Stimulated activated CD4-positive, alpha-beta T cell treated with anti-CD3 and anti-CD28 coated beads, TNF-alpha, amount 100 ng/mL, for 24 hours (primary cell): ENCODE measurements at places on chromosomes 12 and 14.

DNA sequence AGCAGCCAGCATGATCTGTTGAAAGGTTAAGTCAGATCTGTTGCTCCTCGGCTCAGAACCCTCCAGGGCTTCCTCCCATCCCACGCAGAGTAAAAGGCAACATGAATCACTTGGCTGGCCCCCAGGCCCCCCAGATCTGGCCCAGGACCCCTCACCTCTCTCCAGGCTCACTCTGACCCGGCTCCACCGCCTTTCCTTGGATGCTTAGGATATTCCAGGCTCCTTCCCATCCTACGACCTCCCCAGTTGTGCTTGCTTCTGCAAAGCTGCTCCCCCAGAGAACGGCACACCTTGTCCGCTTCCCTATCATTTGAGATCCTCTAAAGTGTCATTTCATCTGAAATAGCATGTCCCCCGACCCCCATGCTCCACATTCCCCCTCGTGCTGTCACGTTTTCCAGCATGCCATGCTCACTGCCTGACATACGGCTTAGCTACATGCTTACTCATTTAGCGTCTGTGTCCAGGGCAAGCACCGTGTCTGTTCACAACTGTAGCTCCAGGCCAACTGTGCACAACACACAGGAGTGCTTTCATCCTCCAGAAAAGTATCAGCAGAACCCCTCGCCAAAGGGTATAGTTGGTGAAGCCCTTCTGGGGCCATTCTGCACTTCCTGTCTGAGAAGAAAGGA, 33.6 kb upstream of the BDKRB2 start:
- no peak for DNase-seq

- DNase-seq, result no peak
Measured at GRCh38 chr12:26680727-26681455, 152.1 kb downstream of the ITPR2 start.

DNA sequence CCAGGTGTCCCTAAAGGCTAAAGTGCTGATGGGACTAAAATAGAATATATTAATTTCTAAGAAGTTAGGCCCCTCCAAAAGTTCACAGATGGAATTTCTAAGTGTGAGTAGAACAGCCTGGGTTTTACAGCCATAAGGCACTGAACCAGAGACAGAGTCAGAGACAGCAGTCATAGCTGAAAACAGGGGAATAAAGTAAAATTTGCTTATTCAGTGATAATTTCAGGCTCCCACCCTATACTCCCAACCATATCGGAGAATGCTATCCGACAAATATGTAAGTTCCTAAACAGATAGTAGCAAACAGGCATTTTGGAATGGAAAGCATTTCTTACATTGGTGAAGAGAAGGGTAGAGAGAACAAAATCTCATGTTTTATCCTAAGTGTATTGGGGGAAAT, 45.3 kb downstream of the NAA25 start:
- no peak for DNase-seq

DNA sequence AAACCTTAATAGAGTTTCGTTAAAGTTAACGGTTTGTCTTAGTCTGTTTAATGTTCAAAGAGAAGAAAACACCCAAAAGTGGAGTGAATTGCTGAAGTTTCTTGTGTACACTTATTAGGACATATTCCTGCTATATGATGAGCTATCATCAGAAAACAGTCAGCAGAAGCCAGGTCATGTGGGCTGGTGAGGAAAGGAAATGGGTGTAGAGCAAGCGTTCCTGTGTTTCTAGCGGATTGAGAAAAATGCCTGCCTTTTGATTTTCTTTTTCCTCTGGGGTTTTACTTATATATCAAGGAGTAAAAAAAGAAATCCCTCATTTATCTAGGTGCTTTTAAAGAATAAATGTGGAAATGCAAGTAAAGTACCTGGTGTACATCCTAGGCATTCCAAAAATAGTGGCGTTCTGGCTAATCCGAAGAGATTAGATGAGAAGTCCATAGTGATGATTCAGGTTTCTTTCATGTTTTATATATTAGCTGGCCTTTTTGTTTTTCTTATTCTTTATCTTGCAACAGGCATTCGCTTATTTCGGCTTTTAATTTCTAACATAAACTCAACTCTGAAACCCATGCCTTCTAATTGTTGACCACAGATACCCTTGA, 50.7 kb downstream of the FLRT2 start:
- no peak for DNase-seq

DNA sequence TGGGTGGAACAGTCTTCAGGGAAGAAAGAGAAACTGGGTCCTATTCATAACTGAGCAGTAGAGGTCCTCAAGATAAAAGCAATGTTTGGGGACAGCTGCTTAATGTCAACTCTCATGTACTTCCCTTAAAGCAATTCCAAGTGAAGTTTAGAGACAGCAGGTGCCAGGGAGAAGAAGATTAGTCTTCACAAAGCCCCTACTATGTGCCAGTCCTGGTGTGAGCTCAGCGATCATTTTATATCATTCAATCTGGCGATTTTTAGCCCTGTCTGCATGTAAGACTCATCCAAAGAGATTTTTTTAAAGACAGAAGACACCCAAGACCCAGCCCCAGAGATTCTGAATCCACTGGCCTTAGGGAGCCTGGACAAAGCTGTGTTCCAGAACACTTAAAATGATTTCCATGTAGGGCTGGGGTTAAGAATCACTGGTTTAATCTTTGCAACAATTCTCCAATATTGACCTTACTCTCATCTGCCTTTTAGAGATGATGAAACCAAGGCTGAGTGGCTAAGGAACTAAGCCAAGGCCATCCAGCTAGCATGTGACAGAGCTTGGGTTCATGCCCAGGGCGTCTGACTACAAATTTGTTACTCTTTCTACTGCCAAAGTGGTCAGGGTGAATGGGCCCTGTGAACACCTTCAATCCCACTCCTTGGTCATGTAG, 404.5 kb upstream of the TBX3 start:
- no peak for DNase-seq

DNA sequence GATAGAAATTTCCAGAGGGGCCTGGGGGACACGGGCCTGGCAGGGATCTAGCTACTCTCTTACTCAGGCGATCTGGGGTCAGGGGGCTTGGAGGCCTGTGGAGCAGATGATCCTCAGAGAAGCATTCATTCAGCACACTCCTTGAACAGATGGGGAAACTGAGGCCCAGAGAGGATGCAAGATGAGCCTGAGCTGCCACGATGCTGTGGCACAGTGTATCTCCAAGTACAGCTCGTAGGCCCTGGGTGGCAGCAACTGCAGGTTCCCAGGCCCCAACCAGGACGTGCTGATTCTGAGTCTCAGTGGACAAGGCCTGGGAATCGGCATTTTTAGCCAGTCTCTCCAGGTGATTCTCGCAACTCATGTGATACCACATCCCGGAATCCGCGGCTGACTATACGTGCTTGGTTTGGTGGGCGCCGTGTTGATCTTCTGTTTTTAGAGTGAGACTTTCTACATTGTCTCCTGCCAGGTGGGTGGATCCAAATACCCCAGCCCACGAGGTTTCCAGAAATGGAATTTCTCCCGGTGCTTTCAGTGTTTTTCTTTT, 22.5 kb downstream of the ADGRD1 start:
- DNase-seq, result no peak

DNA sequence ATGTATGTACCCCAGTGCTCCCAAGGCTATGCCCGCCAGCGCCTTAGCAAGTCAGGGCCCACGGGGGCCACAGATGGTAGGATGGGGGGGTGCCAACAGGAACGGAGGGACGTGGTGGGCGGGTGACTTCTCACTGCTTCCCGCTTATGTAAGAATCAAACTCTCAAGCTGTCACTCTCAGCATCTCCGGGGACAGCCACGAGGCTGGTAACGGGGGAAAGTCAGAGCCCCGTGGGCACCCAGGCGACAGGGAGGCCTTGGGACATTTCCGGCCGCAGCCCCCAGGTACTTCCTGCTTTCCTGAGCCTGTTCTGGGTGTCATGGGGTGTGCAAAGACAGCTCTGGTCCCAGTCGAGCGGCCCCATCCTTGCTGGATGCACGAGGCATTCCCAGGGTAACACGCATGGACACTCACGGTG, 59.3 kb downstream of the TESC start:
- DNase-seq, result no peak

DNA sequence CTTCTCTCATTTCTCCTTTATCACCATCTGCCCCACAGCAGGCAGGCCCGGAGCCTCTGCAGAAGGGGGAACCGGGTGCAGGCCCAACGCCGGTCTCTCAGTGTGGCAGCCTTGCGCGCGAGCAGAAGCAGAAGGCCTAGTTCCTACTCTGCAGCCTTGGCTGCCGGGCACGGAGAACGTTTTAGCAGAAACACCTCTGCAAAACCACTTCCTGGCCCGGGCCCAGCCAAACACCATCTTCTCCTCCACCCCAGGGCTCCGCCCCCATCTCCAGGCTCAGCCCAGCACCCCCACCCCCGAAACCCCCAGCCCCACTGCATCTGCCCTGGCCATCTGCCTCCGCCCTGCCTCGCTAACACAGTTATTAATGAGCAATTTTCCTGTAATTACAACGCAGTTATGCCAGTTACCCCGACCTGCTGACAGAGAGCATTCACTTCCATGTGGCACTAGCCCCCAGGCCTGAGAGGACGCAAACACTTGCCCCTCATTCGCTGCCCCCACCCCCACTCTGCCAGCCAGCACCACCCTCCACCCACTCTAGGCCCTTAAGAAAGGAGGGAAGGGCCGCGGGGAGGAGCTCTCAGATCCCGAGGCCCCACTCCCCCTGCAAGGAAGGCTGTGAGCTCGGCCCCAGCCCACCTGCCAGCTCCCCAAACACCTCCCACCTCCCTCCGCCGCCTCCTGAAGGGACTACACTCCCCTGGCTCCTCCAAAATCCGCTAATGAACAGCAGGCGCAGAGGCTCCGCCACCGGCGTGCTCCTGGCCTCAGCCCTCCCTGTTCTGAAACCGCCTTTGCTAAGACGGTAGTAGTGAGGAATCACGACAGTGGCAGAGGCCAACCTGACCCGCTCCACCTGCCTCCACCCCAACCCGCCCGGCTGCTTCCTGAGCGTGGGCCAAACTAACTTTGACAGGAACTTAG, 44.7 kb upstream of the FBRSL1 start:
- DNase-seq, result peak; percentile 67

DNA sequence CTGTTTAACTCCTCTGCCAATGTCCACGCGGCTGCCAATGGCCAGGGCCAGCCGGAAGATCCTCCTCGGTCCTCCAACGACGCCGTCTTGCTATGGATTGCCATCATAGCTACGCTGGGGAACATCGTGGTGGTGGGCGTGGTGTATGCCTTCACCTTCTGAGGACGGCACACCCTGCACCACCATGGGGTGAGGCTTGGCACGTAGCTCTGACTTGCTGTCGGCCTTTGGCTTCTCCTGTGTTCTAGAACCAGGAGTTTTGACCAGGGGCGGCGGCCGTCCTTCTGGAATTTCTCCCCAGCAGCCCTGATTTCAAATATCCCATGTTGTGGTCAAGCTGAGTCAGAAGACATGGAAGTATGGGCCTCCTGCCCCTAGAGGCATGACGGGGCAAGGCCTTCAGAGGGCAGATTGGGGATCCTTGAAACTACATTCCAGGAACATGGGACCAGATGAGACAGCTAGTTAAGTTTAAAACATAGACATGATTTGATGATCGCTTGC, 47.5 kb downstream of the C14orf132 start:
- DNase-seq, result no peak

DNA sequence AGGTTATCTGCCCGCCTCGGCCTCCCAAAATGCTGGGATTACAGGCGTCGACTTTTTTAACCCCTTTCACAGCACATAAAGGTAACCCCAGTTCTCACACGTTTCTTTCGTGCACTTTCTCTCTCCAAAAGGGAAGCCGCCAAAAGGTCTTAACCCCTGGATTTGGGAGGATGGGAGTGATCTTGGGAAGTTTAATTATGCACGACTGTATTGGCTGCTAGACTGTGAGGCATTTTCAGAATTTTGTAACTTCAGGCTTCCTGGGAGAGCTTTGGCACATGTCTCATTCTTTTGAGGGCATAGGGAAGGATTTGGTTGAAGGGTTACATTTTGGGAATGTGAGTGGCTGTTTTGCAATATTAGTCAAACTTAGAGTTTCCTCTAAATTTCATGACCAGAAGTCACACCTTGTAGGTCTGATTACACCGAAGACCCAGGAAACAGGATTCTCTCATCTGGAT, 1.4 kb upstream of the SMARCC2 start:
- DNase-seq, result no peak
